ENCODE measurements at places on chromosomes 5 and 9. TPM values are rescaled to one million over a fixed set of nuclear protein-coding genes. Genes with fewer than 3 reads are reported as not detected.

The PCDHGA5 gene
- 0.53 TPM for total RNA-seq

The LRRC70 gene
- total RNA-seq, result 19.9 TPM

The PCDHGA6 gene
- 0.73 TPM for total RNA-seq

The SPINK1 gene
- not detected for total RNA-seq

The CARTPT gene
- total RNA-seq, result not detected

The INSL4 gene
- total RNA-seq, result not detected

The ADGRV1 gene
- not detected for total RNA-seq

The APBA1 gene
- total RNA-seq, result 12.9 TPM

The NUTM2G gene
- total RNA-seq, result not detected

The CMBL gene
- total RNA-seq, result 5.9 TPM

All from mammary microvascular endothelial cell (primary cell).